NCI-H82 (cell line): ENCODE measurements at places on chromosomes 16 and 17.

GRCh38 chr16:87334651-87335624, 17.7 kb upstream of the C16orf95 start:
- DNase-seq = no peak

DNA sequence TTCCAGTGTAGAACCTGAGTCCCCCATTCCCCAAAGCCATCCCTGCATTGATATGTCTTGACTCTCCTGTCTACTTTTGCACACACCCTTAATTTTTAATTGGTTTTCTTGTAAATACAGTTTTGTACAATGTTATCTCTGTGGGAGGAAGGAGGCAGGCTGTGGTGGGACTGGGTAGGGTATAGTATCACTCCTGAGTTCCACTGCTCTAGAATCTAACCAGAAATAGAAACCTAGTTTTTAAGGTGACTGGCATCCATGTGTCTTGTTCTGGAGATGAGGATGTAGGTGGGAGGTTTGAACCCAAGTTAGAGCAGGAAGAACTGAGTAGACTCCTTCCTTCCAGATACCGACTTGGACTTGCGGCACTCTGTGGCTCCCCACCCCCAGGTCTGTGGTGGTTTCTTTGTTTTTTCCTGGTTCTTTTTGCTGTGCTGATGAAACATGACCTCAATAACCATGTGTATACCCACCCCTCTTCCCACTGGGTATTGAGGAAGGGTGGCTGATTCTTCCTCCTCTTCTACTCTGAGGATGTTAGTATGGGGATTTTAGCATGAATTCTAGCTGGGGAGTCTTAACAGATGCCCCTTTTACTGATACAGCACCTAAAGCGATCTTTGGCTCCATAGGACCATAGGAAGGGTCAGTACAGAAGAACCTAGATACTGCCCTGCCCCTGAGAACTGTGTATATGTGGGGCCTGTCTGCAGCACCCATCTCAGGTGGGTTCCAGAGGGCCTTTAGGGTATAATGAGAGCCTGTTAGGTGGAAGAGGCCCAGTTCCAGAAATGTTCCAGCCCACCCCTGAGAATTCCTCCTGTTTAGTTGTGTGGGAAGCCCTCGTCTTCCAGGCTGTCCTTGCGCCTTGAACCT, 48.7 kb downstream of the SF3B3 start:
- no peak for DNase-seq

- peak; percentile 50 for DNase-seq
Measured at GRCh38 chr16:1963806-1964505, 670 bp downstream of the RPS2 start.

- peak; percentile 45 for DNase-seq
Measured at GRCh38 chr17:81039854-81040758, 5.2 kb downstream of the BAIAP2 start.

DNA sequence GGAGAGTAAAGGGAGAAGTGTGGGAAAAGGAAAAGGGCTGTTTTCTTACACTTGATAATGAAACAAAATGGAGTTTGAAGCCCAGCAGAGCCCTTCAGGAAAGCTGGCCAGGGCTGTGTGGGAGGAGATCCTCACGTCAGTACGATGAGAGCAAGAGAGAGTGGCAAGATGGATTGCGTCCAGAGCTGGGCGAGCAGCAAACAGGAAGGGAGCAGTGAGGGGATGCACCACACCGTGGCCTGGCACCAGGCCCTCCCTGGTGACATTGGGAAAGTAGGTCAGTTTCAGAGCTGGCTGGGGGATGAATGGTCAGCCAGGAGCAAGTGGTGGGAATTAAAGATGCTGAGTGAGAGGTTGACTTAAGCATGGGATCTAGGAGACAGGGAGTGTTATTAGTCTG, 273.6 kb downstream of the GRIN2A start:
- DNase-seq = no peak

DNA sequence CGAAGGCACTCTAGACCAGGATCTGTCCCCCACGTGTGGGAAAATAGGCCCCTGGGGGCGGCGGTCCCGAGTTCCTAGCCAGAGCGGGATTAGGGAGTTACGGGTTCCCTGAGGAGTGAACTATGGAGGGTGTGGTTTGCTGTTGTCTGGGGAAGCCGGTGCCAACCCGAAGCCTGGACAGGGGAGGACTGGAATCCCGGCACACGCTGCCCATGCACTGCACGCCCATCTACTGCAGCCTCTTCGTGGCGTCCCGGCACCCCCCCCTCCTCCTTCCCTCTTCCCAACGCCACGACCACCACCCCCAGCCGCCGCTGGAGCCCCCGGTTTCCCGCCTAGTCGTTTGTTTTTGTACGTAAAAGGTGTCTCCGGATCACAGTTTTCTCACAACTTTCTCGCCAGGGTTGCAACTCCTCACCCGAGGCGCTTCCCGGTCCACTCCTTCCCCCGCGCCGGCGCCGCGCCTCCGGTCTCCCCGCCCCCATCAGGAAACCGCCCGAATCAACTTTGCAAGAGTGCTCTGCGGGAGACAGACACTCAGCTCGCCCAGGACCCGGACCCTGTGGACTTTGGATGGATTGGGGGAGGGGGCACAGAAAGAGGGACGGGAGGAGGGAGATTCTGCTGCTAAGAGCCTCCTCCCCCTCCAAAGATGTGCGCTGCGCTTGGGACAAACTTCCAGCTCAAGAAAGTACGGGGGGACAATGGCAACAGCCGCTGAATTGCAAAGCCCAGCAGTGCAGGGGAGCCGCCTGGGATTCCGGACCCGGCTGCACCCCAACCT, 1.4 kb upstream of the LHX1 start:
- peak; percentile 28 for DNase-seq

DNA sequence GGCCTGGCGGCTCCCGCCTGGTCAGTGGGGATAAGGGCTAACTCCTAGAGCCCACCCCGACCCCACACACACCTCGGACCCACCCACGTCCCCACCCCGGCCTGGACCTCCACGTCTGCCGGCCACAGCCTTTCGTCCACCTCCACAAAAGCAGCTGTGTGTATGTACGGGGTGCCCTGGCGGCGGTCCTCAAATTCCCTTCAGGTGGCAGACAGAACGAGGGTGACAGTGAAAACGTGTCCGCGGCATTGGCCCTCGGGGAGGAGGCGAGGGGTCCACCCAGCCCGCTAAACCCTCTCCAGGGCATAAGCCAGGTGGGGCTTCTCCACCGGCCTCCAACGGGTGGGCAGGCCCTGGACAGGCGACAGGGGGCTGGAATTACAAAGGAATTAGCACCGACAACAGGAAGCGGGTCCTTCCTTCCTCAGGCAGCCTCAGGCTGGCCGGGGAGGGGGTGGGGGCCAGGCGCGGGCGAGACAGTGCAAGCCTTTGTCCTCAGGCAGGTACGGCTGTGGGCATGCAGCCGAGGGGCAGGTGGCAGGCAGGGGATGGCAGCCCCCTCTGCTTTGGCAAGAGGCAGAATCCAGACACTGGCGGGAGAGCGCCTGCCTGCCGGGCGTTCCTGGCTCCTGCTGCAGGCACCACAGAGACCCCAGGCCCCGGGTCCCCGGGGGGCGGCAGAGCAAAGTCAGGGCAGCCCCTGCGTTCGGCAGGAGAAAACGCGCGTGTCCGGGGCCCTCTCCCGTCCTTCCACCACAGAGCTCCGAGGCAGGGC, 12.3 kb upstream of the PITPNA start:
- DNase-seq = no peak

GRCh38 chr17:67056746-67057490, 12.6 kb downstream of the CACNG1 start:
- DNase-seq = no peak

DNA sequence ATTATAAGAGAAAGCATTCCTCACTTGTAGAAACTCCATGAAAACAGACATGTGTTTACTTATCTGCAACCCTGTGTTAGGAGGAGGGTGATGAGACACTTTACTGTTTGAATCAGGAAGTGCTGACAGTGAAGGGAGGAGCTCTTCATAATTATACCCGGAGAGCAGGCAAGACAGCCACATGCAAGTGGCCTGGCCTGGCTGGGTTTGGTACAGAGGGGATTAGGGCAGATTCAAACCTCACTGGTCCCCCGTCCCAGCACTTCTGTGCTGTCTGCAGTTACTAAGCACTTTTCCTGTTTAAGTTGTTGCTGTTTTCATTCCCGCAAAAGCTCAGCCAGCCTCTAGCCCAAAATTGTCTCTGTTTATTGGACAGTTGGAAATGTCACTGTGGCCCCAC, 78.5 kb downstream of the WWOX start:
- DNase-seq = no peak

DNA sequence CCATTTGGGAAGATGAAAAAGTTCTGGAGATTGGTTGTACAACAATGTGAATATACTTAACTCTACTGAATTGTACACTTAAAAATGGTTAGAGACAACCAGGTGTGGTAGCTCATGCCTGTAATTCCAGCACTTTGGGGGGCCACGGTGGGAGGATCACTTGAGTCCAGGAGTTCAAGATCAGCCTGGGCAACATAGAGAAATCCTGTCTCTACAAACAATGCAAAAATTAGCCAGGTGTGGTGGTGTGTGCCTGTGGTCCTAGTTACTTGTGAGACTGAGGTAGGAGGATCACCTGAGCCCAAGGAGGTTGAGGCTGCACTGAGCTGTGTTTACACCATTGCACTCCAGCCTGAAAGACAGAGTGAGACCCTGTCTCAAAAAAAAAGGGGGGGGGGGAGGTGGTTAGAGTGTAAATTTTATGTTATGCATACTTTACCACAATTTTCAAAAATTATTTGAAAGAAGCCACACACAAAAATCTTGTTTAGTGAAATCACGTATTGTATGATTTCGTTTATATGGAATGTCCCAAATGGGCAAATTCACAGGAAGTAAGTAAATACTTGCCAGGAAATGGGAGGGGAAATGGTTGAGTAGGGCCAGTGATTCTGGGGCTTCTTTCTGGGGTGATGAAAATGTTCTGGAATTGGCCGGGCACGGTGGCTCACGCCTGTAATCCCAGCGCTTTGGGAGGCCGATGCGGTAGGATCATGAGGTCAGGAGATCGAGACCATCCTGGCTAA, 37.1 kb upstream of the AMZ2 start:
- no peak for DNase-seq

GRCh38 chr17:78226055-78226758, 5.2 kb upstream of the TMEM235 start:
- peak; percentile 28 for DNase-seq
